Non-pigmented ciliary epithelial cell (primary cell): ENCODE measurements at places on chromosomes 7 and 10.

GRCh38 chr10:2543974-2544373 lies 523.4 kb upstream of the PFKP start:
- DNase-seq = no peak

- DNase-seq = no peak
These were observed 250.9 kb downstream of the CHCHD3 start for GRCh38 chr7:132830941-132831340.

DNA sequence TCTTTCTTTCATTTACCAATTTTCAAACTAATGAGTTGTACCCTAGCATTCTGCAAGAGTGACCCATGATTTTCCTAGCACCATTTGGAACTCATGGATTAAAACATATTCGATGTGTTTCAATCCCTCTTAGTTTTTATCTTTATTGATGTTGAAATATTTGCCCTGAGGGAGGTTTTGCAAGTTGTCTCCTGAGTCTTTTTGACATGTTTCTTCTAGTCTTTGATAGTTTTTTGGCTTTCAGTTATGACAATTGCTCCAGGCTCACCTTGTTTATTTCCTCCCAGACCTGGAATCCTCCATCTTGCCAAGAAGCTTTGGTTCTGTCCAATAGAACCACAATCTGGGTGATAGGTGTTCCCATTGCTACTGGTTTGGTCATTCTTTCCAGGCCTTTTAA lies 327.8 kb downstream of the WDR11 start:
- DNase-seq = no peak

- peak; percentile 30 for DNase-seq
These were observed 34.3 kb downstream of the CDCA7L start for GRCh38 chr7:21911341-21911875.

DNA sequence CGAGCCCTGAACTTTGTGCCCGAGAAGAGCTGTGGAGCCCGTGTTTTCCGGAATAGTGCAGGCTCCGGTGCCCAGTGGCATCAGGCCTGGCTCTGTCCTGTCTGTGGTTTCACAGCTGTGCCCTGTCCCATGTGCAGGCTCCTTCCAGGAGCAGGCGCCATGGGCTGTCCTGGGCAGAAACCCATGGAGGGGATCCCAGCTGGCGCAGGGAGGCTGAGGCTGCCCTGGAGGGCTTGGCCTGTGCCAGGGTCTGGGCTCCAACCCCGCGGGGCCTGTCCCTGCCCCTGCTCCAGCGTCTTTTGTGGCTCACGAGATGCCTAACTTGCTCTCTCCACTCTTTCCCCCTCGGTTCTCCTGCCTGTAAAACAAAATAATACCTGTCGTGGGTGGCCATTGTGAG lies 23.3 kb upstream of the CRHR2 start:
- DNase-seq = no peak

DNA sequence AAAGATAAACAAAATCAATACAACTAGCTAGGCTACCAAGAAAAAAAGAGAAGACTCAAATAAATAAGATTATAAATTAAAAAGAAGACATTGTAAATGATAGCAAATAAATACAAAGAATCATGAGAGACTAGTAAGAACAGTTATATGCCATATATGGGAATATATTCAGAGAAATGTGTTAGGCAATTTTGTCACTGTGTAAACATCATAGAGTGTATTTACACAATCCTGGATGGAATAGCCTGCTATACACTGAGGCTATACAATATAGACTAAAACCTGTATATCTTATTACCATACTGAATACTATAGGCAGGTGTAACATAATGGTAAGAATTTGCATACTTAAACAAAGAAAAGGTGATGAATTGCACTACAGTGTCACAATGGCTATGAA lies 717.4 kb downstream of the PARD3 start:
- no peak for DNase-seq

DNA sequence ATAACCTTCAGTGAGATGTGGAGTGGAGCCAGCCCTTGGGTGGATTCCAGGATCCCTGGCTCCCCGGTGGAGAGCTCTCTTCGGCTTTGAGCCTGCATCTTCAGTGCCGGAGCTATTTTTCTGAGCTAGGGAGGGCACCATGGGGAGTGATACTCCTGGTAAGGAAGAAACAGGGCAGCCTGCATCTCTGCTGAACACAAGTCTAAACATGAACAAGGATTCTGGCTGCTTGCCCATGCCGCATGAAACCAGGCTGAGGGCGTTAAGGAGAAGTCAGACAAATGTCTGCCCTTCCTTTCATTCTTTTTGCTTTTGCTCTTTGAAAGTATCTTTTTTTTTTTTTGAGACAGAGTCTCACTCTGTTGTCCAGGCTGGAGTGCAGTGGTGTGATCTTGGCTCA lies 60.4 kb downstream of the EVX1 start:
- no peak for DNase-seq

GRCh38 chr10:103697787-103698186 lies 157.6 kb downstream of the SH3PXD2A start:
- no peak for DNase-seq

GRCh38 chr7:81743201-81743600 lies 26.6 kb downstream of the HGF start:
- no peak for DNase-seq

DNA sequence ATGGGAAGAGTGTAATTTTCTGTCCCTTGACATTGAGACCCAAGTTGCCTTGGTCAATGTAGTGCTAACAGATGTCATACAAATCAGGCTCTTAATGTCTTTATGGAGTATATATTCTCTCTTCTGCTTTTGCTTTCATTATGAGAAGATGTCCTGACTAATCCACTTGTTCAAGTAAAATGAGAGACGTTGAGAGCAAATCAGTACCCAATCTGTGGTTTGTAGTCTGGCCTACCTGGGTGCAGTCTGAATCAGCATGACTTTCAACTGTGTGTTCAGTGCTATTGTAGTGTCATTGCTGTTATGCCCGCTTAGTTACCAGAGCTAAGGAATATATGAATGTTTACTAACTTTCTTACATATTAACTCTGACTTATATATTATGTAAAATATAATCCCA lies 612.4 kb downstream of the ANKRD7 start:
- no peak for DNase-seq

- no peak for DNase-seq
These were observed 116.4 kb upstream of the HGF start for GRCh38 chr7:81886211-81886764.

GRCh38 chr10:47183704-47184041 lies 116.3 kb upstream of the GDF10 start:
- DNase-seq = no peak

- no peak for DNase-seq
These were observed 54.5 kb upstream of the TOMM7 start for GRCh38 chr7:22876986-22877729.

DNA sequence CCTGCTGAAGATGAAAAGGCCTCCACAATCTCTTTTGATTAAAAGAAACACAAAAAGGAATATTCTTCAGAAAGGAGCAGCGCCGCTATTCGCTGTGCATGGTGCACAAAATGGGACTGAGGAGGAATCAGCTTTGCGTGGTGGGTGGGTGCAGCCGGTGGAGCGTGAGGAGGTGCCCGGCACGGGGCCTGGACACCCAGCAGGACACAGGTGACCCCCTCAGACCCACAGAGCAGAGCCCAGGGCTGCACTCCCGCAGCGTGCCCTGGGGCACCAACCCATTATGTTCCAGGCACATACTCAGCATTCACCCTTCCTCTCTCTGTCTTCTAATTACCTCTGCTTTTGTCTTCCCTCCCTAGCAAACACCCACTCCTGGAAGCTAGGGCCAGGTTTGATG lies 238.0 kb upstream of the PPP2R2D start:
- no peak for DNase-seq

GRCh38 chr10:37344413-37344812 lies 219.0 kb downstream of the ANKRD30A start:
- no peak for DNase-seq

- no peak for DNase-seq
These were observed 43.9 kb downstream of the DOCK1 start for GRCh38 chr10:126949161-126949503.

DNA sequence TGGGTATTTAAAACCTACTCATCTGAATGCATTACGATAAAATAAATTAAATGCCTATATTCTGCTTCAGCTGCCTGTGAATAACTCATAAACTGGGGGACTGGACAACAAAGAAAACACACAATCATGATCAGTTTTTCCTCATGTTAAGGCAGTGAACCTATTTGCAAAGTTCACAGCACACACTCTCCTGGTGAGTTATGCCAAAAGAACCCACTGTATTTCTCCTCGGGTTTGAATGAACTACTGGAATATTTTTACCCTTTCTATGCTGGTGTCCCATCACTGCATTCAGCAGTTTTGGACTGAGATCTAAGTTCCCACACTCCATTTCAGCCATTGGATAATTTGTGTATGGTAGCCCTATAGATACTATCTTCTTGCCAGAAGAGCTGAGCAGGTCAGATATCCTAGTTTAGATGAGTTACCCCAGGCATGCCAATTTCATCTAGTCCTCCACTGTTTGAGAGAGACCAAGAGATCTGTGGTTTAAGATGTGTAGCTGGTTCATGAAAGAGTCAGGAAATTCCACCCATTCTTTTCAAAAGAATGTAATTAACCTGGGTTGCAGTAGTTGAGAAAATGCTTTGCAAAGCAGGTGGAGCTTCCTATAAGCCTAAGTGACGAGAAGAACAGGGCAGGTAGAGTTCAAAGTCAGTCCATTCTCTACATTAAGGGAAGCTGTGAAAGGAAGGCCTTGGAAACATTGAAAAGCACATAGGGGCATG lies 101.7 kb downstream of the PLXDC2 start:
- no peak for DNase-seq

DNA sequence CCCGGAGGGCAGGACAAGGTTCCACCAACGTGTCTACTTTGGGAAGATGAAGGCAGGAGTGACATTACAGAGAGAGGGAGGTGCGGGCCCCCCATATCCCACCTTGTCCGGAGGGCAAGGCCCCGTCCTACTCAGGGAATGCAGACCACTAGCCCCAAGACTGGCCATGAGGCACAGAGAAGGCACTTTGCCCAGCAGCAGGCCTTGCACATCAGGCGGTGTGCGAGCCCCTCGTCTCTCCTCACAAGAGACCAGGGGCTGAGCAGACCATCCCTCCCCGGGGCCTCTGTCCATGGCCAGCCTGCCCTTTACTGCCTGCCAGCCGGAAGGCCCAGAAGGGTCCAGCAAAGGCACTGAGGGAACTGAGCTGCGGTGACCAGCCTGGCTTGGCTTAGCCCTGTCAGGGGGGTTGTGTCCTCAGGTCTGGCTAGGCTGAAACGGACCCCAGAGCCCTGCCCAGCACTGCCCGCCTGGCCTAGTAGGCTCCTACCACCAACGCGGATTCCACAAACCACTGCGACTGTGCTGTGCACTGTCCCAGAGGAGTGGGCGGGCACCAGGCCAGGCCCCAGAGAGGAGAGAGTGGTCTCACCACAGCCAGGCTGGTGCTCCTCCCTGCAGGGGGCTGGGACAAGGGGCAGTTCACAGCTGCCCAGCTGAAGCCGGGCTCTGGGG lies 16.7 kb downstream of the CAMK2B start:
- DNase-seq = no peak

GRCh38 chr10:10596256-10596655 lies 421.4 kb upstream of the CELF2 start:
- no peak for DNase-seq

DNA sequence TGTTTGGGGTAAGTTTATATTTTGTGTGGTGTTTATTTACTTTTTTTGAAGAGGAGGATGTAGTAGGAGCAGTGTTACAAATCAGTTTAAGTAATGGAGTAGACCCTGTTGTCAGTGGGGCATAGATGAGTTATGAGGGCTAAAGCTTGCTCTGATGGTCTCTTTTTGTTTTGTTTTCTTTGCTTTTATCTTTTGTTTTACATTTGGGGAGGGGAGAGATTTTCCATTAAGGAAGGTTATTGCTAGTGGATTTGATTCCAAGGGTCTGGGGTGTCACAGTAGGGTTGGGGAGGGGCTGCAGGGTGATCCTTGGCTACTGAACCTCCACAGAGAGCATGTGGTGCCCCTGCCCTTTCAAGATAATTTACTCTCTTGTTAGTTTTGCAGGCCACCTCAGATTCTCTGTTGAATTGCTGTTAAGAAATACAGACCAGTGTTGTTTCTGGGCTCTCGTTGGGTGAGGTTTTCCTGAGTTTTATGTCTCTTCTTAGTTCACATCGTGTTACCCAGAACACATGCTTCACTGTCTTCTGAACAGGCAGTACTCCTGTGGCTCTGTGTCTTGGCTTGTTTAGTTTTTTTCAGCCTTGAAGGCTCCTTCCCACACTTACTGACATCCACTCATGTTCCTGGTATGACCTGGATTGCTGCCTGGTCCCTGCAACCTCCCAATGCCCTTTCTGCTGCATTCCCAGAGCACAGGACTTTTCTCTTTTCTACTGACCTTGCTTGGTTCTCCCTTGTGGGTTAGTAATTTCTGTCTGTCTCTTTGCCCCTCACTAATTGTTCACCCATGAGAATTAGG lies 4.2 kb downstream of the KIFBP start:
- DNase-seq = peak; percentile 88

DNA sequence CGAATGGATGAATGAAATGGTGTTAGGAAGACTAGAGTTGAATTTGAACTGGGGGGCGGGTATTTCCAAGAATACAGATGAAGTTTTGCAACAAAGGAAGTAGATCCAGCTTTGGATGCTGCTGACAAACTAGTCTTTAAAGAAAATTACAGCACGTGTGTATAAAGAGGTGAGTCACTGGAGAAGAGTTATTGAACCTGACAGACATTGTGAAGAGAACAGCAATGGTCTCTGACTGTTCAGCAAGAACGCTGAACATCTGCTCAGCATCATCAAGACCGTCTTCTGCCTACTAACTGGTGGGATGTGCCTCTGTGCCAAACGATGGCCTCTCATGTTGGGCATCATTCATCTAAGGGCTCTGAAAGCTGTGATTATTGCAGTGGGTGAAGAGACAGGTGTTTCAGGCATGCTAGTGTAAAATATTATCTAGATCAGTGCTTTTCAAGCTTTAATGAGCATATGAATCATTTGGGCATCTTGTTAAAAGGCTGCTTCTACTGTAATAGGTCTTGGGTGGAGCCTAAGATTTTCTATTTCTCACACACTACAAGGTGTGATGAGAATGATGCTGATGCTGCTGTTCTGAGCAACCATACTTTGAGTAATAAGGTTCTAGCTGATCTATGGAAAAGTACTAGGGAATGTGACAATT lies 291.3 kb downstream of the PTEN start:
- no peak for DNase-seq

- no peak for DNase-seq
These were observed 48.1 kb upstream of the UBE3C start for GRCh38 chr7:157090485-157091165.

GRCh38 chr7:83119494-83119893 lies 43.2 kb downstream of the PCLO start:
- DNase-seq = no peak

- DNase-seq = peak; percentile 28
These were observed 80.9 kb downstream of the ABLIM1 start for GRCh38 chr10:114577133-114577532.

DNA sequence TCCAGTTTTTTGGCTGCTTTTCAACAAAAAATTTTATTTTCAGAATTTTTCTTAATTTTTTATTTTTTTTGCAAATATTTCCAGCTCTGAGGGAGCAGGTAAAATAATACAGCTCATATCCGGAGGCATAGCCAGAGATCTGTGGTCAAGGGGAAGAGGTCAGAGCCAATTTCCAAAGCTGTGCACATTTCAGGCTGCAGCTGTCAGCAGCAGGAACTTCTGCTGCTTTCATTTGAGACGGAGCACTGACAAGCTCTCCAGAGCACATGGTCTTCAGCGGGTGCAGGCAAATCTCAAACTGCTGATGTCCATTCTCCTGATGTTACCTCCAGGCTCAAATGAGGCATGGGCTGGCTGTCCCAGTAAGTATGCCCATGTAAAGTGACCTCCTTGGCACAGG lies 31.1 kb downstream of the SLC26A4 start:
- DNase-seq = no peak

- DNase-seq = no peak
These were observed 75.7 kb downstream of the XRCC2 start for GRCh38 chr7:152600266-152600665.

GRCh38 chr10:96366508-96366907 lies 7.7 kb upstream of the OPALIN start:
- no peak for DNase-seq
